NCI-H1105 treated with DMSO at 0.1 percent for 48 hours (cell line): ENCODE measurements at places on chromosomes 2 and 18.

DNA sequence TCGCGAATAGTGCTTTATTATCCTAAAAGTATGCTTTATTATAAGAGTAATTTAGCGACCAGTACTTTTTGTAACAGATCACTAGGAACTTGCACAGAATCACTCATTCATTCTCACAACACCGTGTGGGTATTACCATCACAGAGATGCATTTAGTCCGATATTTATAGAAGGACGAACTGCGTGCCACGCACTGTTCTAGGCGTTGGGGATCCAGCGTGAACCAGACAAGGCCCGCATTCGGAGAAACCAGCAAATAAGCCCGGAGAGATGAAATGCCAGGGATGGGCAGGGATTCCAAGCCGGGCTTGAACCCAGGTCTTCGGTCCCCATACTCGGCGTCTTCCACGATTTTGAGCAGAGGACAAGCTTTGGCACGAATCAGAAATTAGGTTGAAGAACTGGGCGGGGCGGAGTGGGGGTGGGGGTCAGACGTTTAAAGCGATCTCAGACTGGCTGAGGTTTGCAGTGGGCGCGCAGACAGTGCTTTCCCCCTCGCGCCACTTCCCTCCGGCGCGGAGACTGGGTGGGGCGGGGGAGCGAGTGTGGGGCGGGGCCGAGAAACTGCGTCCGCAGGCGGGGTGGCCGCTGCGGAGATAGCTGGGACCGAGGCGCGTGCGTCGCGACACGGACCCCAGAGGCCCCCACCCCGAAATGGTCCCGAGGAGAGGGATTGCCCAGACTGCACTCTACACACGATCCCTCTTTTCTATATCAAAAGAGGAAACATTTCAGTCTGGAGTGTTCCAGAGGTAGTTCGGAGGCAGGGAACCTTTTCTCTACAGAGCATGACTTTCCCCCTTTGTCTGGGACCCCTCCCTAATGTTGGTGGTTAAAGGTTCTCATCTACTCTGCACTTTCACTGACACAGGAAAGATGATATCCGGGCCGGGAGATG is 1.1 kb upstream of the CXCR4 start:
- DNase-seq = peak; percentile 78

DNA sequence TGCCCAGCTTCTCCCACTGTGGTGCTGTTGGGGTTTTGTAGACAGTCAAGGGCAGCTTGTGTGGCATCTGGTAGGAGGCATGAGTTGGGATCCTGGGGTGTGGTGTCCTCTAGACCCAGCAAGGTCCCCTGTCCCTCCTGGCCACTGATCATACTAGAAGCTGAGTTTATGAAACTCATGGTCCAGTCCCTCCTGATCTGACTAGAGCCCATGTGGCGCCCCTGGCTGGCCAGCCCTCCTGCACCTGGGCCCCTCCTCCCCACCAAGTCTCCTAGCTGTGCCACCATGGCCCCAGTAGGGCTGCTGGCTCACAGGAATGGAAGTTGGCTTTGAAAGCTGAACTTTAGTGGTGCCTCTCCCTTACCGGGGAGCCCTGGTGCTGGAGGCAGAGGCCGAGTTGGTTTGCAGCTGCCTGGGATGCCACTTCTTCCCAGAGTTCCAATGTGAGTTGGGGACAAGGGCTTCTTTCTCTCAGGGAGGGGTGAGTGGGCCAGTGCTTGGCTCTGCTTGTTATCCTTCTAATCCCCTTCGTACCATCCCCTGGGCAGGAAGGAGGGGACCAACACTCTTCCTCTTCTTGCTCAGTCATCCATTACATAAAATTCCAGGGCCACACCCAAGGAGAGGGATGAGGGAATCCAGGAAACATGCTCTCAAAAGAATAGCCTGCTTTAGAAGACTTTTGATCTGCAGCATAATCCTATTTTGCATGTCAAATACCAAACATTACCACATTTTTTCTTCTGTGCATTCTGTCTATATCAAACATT is 37.5 kb upstream of the HAAO start:
- DNase-seq = no peak

DNA sequence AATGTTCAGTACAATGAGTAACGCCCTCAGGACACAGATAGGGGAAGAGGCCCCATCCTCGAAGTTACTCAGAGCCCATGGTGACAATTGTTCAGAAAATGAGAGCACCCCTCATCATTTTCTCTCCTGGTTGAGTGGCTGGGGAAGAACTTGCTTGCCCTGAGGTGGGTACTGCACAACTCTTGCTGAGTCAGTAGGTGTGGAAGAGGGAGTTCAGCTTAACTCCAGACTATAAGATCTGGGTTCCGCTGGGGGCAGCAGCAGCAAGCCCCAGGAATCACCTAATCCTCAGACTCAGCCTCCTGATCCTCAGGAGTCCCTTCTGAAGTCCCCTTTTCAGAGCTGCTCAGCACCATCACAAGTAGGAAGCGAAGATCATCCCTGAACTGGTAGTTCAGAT is 123.7 kb downstream of the PIEZO2 start:
- DNase-seq = no peak

DNA sequence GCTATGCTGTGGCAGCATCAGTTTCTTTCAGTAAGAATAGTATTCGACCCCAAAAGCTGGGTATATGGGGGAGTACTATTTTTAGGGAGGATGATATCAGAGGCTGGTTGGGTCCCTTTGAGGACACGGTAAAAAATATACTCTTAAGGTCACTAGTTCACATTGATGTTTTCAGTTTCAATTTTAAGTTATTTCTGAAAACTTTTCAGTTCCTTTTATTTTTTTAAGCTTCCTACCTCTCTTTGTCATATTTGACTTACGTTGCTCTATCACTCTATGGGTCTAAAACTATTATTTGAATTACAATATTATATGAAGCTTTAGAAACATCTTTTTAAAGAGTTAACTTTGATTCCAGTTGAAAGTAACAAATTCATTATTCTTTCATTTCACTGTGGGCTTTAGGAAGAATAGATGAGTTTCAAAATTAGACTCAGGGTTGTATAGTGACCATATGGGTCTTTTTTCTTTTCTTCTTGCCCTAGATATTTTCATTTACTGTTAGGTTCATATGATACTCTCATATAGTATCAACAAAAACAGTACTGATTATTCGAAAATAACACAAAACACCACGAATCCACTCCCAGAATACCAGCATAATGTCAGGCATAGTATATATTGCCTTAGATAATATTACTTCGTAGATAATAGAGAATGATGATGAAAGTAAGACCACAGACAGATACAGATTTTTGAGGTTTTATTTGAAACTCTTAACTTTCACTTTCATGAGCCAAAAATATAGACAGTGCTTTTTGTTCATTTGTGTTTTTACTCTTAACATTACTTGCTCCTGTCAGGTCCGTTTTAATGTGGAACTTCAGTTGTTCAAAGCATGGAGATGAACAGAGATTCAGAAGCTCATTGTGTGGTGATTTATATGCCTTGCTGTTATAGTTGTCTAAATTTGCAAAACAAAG is 9.8 kb downstream of the RMDN2 start:
- no peak for DNase-seq

DNA sequence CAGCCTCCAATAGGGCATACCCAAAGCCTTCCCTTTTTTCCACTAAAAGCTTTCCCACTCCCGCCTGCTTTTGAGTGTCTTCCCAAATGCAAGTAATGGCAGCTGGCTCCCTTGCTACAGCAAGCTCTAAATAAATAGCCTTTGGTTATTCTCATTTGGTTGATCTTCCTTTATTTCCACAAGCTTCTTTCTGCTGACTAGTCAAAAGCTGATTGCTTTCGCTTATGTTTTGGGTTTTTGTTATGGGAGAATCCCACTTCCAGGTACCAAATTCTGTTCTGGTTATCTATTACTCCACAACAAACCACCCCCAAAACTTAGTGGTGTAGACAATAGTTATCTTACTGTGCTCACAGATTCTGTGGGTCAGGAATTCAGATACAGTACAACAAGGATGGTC is 22.3 kb downstream of the SP5 start:
- no peak for DNase-seq
